ENCODE measurements at places on chromosomes 11 and 22.

DNA sequence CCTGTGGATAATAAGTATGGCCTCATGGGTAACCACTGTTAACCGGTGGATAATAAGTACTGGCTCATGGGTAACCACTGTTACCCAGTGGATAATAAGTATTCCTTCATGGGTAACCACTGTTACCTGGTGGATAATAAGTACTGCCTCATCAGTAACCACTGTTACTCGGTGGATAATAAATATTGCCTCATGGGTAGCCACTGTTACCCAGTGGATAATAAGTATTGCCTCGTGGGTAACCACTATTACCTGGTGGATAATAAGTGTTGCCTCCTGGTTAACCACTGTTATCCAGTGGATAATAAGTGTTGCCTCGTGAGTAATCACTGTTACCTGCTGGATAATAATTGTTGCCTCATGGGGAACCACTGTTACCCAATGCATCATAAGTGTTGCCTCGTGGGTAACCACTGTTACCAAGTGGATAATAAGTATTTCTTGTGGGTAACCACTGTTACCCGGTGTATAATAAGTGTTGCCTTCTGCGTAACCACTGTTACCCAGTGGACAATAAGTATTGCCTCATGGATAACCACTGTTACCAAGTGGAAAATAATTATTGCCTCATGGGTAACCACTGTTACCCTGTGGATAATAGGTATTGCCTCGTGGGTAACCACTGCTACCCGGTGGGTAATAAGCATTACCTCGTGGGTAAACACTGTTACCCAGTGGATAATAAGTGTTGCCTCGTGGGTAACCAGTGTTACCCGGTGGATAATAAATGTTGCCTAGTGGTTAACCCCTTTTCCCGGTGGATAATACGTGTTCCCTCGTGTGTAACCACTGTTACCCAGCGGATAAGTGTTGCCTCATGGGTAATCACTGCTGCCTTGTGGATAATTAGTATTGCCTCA lies 26.6 kb upstream of the NXPE4 start:
- no peak for DNase-seq

GRCh38 chr11:63567044-63567840 lies 4.1 kb upstream of the PLAAT2 start:
- peak; percentile 36 for DNase-seq

DNA sequence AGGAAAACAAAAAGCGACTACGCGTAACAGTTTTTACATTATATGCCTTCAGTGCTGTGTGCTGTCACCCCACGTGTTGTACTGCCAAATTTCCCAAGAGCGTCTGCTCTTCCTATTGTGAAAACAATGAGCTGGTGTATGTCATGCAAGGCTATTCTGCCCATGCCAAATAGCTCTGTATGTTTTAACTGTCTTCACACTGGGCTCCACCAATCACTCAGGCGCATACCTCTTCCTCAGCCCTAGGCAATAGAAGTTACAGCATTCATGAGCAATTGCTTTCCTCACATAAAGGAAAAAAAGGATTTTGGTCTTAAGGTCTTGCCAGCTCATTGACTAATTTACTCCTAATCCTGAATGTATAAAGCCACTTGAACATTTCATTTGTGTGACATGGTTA lies 606.8 kb downstream of the NTM start:
- no peak for DNase-seq

DNA sequence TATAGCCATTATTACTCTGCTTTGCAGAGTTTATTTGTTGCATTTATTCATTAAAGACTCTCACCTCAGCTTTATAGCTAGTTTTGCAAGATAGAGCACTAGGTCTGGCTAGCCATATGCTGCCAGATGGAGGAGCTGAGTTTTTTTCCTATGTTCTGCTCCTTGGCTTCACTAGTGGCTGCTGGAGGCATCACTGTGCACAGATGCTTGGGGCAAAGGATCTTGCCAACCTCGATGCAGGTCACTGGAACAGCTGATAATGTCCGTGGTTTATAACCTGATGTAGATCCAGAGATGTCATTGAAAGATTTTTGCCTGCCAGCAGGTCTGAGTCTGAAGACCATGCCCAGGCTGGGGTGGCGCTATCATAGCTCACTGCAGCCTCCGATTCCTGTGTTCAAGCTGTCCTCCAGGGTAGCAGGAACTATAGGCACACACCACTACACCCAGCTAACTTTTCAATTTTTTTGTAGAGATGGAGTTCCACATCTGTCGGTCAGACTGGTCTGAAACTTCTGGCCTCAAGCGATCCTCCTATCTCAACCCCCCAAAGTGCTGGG lies 63.2 kb downstream of the PACS1 start:
- DNase-seq, result no peak

- DNase-seq, result no peak
These were observed 111.8 kb downstream of the SNX19 start for GRCh38 chr11:130804306-130805076.

DNA sequence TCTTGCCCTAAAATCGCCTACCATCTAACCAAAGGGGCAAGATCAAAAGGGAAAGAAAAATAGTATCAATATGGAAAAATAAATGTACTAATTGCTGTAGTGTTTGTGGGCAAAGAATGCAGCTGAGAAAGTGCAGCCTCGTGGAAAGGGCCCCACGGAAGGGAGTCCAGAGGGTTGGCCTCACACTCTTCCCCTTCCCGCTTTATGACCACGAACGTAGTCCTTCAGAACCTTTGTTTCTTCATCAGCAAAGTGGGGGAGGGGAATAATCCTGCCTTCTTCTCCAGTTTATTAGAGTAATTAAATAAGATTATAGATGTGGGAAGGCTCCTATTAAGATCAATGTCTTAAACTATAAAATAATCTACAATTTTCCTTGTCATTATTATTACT lies 41.0 kb downstream of the FLI1 start:
- DNase-seq, result no peak

- no peak for DNase-seq
These were observed 2.2 kb upstream of the SLC16A8 start for GRCh38 chr22:38086001-38086845.

DNA sequence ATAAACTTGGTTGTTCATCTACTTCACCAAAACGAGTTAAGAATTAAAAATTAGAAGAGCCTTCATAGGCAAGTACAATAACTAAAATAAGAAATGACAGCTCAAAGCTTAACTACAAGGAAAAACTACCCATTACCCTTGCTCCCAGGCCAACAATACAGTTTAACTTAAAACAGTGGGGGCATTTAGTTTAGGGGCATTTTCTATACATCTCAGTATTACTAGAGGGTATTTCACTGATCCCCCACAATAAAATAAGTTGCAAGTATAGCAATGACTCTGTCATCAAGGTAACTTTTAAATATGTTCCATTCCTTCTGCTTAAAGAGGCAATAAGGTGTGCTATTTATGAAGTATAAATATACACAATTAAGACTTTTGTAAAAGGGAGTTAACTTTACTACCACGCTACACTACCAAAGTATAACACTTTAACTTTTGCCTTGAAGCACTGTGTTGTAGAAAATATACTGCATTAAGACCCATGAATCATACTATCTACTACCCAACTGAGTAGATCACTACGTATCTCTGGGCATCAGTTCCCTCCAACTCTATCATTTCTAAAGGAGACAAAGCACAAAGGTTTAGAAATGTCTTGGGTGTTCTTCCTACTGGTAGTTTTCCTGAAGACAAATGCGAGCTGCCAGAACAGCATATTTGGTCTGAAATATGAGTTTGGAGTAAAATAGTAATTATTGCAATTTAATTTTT lies 29.8 kb downstream of the CHORDC1 start:
- no peak for DNase-seq

- DNase-seq, result no peak
These were observed 21.2 kb downstream of the POLD4 start for GRCh38 chr11:67332081-67332691.

- DNase-seq, result no peak
These were observed 117.4 kb downstream of the DBX1 start for GRCh38 chr11:20042811-20043341.

DNA sequence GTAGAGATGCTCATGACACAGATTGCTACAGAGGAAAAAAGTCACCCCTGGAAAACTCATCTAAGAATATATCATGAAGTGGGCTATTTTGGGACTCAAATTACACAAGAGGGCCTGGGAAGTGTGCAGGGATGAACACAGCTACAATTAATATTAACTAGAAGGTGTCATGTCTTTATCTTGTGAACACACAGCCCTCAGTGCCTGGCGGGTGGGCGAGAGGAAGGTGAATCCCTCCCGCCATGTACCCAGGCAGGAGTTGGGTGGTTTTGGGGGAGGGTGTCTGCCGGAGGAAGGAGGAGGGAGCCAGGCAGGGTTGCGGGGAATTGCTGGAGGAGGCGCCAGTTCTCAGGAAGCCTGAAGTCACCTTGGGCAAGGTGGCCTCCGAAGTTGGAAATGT lies 5.1 kb upstream of the FAM83F start:
- DNase-seq, result no peak

DNA sequence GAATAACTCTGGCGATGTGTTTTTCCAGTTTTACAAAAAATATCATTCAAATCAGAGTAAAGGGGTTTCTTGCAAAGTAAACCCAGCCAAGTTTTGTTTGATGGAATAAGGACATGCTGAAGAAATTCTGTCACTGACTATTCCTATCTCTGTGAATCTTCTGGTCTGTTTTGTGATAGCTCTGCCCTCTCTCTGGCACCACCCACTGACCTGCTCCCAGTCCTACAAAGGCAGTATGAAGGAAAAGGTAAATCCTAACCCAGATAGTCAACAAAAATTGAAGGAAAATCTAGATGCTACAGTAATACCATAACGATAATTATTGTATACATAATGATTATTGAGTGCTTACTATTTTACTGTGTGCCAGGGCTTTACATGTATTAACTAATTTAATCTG lies 76.3 kb upstream of the TP53AIP1 start:
- DNase-seq, result no peak

DNA sequence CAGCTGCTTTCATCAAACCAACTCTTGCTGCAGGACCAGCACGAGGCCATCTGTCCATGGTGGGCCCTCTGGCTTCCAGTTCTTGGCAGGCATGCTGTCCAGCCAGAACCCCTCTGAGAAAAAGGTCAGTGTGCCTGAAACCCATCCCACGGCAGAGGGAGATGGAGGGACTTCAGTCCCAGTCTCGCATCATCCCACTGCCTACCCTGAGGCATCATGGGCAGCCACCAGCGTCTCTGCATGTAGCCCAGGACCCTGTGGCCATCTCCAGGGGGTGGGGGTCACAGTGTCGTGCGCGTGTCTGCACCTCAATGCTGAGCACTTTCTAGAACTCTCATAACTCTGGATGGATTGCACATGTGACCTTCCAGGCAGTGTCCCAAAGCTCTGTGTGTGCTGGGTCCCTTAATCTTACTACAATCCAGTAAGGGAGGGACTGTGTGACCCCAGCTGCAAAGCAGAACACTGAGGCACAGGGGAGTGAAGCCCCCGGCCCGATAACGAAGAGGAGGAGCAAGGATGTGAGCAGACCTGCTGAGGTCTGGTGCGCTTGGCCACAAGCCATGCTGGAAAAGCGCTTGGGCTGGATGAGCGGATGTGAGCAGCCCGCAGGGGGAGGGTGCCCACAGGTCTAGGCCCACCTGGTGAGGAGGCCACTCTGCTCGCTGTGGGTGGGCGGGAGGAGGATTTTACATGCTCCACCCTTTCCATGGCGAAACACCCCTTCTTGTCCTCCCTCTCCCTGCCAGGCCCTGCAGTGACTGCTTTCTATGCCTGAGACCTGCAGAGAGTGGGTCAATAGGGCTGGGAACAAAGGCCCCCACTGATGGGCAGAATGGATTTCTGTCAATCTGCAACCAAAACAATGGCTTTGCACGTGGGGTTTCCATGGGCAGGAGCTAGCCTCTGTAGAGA lies 1401.0 kb downstream of the BRD1 start:
- no peak for DNase-seq

- no peak for DNase-seq
These were observed 17.0 kb downstream of the PTPRJ start for GRCh38 chr11:47997063-47998053.

GRCh38 chr22:19228179-19228578 lies 49.6 kb upstream of the SLC25A1 start:
- DNase-seq, result no peak

GRCh38 chr22:36578619-36579018 lies 49.7 kb upstream of the EIF3D start:
- DNase-seq, result no peak

DNA sequence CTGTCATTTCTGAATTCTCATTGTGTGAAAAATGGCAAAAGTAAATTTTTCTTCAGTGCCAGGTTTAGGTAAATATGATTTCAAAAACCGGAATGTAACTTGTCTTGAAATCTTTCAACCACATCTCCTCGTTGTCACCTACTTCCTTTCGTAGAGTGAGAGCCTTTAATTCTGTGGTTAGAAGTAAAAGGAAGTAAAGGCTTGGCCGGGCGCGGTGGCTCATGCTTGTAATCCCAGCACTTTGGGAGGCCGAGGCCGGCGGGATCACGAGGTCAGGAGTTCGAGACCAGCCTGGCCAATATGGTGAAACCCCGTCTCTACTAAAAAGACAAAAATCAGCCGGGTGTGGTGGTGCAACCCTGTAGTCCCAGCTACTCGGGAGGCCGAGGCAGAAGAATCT lies 29.8 kb downstream of the SGSM3 start:
- no peak for DNase-seq

- DNase-seq, result no peak
These were observed 125.8 kb downstream of the LDLRAD3 start for GRCh38 chr11:36069576-36070212.

DNA sequence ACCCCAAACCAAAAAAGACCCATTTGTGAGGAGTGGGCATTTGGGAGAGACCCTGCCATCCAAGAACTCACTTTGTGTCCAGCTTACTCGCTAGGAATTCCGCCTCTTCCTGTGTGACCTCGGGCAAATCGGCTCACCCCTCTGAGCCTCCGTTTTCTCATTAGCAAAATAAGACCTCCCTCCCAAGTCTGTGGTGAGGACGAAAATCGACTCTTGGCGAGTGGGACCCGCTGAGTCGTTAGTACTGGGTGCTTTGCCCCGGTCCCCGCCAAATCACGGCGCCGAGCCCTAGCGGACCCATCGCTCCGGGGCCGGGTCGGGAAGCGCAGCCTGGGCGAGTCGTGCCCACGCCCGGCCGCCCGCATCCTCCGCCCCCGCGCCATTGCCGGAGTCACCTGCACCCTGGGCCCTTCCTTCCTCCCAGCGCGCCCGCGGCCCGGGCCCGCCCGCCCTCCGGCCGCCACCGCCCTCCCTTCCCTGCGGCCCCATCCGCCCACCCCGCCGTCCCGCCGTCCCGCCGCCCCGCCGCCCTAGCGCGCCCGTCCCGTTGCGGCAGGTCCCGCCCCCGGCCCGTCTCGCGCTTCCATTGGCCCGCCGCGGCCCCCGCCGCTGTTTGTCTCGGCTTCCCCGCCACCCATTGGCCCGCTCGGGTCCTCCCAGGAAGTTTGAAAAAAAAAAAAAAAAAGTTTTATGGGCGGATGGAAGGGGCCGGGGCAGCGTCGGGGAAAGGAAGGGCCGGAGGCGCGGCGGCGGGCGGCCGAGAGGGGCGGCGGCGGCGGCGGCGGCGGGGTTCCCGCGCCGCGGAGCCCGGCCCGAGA lies 48.9 kb downstream of the TRIOBP start:
- peak; percentile 65 for DNase-seq

DNA sequence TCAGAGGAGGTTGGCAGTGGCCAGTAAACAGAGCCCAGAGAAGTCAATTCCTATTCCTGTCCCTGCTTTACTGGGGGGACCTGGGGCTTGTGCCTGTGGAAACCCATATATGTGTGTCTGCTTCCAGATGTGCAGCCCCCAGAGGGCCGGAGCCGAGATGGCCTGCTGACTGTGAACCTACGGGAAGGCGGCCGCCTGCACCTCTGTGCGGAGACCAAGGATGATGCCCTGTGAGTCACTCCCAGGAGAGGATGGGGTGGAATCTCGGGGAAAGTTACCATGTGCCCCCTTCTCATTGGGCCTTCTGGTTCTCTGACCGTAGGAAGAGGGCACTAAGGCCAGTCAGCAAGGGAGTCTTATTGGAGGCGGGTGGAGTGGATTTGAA lies 5.3 kb downstream of the PLEKHB1 start:
- no peak for DNase-seq

- DNase-seq, result no peak
These were observed 12.8 kb upstream of the FGF3 start for GRCh38 chr11:69831985-69832384.

Measured in stimulated activated CD8-positive, alpha-beta memory T cell treated with anti-CD3 and anti-CD28 coated beads, Interleukin-2, amount 100 ng/mL, for 1 hour (primary cell).